ENCODE measurements at places on chromosomes 1 and 21.

- no peak for DNase-seq
Measured at GRCh38 chr1:5680600-5680999, 311.6 kb downstream of the NPHP4 start.

DNA sequence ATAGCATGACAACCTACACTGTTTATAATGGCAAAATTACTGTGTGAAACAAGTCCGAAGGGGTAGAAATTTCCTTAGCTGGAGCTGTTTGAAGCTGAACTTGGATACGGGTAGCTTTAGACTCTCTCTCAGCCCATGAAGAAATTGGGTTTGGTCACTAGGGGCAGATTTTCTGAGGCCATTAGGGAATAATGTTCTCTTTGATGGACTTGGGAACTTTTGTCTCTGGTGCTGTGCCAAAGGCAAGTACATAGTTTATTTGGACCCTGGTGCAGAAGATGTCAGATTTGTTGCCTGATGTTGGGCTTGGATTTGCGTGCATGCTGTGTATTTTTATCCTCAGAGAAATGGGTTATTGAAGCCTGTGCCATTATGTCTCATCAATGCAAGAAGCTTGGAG, 109.6 kb downstream of the VPS13D start:
- DNase-seq: no peak

DNA sequence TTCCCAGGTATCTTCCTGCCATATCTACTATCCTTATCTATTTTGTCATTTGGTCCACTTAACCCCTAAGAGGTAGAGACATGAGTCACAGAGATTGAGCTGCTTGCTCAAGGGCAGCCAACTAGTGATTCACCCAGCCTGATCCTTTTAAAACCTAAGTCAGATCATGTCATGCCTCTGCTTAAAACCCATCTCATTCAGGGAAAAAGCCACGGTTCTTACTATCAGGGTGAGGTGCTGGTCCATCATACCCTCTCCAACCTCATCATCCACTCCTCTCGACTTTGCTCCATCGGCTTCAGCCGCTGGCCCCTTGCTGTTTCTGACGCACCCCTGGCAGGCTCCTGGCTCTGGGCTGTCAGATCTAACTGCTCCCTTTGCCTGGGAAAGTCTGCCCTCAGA, 14.4 kb upstream of the PPP1R15B start:
- peak; percentile 20 for DNase-seq

DNA sequence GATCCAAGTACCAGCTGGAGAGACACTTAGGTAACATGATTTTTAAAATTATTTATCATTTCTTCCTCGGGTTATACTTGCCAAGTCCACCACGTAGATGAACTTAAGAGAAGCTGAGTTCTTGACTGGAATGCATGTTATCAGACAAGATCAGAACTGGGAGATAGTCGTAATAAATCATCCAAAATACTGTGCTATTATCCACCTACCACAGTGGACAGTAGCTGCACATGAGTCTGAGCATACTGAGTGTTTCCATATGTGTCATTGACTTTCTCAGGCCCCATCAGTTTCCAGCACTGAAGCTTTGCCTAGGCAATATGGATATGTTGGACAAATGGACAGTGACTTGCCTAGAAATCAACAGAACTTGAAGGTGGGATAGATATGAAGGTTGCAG, 77.9 kb upstream of the RRP15 start:
- no peak for DNase-seq

GRCh38 chr21:23698619-23699018, 1908.7 kb downstream of the MRPL39 start:
- no peak for DNase-seq

- no peak for DNase-seq
Measured at GRCh38 chr1:198550941-198551524, 10.6 kb upstream of the ATP6V1G3 start.

DNA sequence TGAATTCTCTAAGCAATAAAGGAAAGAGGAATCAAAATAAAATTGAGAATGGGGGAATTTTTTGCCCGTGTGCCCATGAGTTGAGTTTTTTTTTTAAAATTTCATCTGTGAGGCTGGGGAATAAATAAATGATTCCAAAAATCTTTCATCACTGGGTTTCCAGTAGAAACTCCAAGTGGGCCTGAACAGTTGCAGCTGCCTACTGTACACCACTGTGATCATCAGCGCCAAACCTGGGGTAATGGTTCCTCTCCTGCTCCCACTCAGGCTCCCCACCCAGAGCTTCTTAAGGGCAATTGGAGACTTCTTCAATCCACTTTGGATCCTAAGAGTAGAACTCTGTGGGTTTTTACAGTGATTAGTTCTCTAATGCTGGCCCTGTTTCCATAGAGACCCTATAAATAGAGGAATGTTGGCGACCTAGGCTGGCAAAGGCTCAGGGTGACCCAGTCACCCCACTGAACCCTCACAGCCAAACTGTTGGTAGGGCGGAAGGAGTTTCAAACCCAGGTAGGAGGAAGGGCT, 9.3 kb downstream of the TMCC2 start:
- peak; percentile 15 for DNase-seq

- DNase-seq: peak; percentile 74
Measured at GRCh38 chr1:232620356-232620969, 9.5 kb downstream of the SIPA1L2 start.

DNA sequence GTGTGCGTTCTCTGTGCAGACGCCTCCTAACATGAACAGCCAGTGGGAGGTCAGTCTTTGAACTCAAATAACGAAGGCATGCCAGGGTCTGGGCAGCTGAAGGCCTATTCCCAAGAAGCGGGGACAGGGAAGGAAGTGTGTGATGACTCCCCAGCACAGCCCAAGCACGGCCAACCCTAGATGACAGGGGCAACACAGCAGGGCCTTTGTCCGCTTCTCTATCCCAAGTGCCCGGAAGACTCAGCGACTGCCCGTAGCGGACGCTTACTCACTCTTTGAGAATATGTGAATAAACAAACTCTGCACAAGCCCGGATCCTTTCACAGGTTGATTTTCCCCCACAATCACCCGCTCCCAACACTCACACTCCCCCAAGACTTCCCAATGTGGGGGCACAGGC, 11.2 kb downstream of the C1orf198 start:
- no peak for DNase-seq

All from inflammatory macrophage (primary cell).